Omental fat pad (tissue), 4 donors: ENCODE measurements at places on chromosomes 11 and 22.

DNA sequence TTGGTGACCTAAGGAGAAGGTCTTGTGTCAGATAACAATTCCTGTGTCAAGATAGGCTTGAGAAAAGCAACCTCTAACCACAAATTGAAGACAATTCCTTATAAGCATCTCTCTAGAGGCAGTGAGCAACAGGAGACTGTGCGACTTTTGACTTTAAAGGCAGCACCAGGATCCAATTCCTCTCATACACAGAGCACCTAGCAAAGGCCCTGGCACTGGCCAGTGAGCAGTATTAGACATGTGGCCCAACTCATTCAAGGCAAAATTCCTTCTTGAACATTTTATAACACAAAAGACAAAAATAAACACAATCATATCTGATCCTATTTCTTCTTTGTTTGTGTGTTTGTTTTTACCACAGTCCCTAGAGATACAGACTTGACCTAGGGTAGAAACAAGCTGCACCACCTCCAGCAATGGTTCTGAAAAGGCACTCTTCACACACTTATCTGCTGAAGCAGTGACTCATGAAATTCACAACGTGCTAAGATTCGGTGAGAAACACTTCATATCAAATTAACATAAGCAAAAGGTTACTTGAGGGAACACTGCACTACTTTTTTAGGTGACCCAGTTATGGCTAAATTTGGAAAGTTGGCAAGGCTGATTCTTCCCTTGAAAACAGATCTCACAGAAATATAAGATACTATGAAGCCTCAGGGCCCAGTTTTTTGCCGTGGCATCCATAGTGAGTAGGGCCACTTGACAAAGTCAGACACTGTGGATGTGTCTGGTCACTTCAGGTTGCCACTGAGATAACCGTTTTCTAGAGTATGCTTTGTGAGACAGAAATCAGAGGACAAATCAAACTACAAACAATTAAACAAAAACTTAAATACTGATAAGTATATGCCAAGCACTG lies 1018.9 kb downstream of the DLG2 start:
- DNase-seq: no peak

DNA sequence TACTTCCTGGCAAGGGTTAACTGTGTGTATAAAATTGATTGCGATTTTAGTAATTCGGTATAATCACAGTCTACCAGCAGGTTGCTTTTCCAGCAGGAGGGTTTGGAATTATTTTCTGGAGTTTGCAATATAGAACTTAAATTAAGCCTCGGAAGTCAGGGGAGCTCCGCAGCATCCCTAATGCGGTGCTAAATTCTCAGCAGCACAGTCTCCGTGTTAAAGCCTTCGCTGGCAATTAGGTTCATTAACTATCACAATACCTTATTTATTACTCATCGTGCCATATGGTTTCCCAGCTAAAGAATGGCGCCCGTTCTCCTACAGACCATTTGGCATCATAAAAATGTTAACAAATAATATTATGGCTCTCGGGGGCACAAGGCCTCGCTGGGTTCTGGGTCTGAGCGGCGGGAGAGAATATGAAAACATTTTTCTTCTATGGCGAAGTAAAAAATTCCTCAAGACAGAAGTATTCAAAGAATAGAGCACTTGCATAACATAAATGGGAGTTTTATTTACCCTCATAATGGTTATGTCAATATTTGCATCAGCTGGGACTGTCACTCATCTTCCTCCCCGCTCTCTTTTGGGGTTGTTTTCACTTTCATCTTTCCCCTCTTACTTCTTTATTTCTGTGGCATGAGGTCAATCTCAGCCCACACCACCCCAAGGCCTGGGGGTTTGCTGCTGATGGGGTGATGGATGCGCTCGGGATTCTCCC lies 28.1 kb upstream of the ZBTB16 start:
- no peak for DNase-seq

DNA sequence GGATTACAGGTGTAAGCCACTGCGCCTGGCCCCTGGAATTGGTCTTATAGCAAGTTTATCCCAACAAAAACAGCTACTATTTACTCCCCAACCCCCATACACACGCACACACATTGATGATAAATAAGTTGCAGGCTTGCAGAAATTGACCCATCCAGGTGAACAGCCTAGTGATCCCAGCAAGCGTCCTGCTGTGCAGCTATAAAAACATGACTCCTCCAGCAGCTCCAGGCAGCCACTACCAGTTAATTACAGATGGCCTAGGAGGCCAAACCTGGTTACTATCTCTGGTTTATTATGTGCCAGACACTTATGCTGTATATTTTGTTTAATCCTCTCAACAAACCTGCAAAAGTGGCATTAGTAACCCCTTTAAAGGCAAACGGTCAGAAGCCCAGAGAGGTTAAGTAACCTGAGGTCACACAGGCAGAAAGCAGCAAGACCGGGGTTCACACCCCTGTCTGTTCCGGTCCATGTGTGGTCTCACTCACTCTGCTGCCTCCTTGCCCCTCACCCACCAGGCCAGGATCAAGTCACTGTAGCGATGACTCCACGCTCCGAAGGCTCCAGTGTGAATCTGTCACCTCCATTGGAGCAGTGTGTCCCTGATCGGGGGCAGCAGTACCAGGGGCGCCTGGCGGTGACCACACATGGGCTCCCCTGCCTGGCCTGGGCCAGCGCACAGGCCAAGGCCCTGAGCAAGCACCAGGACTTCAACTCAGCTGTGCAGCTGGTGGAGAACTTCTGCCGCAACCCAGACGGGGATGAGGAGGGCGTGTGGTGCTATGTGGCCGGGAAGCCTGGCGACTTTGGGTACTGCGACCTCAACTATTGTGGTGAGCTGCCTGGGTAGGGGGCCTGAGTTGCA lies 6.6 kb downstream of the F2 start:
- DNase-seq: no peak

GRCh38 chr11:113906038-113906437 lies 1.4 kb downstream of the HTR3B start:
- DNase-seq: no peak

DNA sequence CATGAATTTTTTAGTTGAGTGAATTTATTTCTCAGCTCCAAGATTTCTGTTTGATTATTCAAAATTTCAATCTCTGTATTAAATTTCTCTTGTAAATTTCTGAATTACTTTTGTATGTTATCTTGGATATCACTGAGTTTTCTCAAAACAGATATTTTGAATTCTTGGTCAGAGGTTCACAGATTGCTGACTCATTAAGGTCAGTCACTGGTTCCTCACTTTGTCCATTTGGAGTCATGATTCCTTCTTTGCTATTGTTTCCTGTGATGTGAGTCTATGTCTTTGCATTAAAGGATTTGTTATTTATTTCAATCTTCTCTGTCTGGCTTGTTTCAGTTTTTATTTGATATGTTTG lies 10.2 kb upstream of the IL17RA start:
- no peak for DNase-seq

DNA sequence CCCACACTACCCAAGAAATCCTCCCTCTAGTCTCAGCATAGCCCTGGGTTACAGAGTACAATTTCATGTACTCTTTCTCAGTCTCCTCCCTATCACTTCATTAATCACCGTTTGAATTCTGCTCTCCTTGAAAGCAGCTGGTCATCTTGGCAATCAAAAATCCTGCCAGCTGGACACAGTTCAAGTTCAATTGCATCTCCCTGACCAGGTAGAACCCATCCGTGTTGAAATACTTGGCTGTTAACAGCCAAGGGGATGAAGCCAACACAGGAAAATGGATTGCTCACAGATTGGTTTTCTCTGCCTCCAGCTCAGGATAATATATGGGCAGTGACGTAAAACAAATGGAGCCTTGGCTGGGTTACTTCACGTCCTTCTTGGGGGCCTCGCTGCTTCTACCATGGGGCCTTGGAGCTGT lies 55.1 kb upstream of the GRK3 start:
- DNase-seq: no peak

DNA sequence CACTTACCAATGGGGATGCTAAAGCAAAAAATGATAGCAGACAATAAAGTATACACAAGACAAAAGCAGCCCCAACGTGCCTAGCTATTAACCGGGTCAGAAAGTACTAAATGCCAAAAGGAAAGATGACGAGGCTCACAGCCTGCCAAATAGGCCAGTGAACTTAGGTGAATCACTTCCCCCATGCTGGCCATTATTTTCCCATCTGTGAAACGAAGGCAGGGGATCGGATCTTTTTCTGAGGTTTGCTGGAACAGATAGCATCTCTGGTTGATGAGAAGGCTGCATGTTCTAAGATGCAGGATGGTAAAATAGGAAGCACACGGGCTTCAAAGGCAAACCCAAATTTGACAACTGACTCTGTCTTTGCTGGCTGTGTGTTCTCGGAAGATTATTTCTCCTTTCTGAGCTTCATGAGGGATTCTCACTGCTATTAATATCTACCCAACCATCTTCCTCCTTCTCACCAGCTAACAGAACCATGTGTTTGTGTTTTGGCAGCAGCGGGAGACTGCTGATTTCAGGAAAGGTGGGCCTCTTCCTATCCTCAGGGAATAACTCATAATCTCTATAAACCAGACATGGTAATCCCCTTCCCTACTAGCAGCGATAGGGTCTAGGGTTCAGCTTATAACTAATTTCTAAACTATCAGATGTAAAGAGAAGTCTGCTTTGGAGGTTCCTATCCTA lies 390.7 kb downstream of the LARGE1 start:
- no peak for DNase-seq

DNA sequence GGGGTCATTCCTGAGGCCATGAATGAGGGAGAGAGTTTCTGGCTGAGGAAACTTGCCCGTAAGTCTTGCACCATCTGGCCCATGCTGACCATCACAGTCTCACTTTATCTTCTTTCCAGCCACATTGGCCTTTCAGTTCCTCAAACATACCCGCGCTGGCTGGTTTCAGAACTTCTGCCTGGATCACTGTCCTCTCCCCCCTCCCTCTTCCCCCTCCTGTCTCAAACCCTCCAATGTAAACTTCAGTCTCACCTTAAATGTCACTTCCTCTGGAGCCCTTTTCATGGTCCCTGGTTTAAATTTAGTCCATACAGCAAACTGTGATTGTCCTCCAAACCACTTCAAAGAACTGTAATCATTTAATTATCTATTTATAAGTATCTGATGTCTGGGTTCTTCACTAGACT lies 3.7 kb upstream of the TMEM109 start:
- DNase-seq: no peak

GRCh38 chr11:100918551-100919500 lies 210.8 kb downstream of the PGR start:
- DNase-seq: no peak

GRCh38 chr11:132051704-132052103 lies 681.3 kb downstream of the NTM start:
- DNase-seq: no peak

DNA sequence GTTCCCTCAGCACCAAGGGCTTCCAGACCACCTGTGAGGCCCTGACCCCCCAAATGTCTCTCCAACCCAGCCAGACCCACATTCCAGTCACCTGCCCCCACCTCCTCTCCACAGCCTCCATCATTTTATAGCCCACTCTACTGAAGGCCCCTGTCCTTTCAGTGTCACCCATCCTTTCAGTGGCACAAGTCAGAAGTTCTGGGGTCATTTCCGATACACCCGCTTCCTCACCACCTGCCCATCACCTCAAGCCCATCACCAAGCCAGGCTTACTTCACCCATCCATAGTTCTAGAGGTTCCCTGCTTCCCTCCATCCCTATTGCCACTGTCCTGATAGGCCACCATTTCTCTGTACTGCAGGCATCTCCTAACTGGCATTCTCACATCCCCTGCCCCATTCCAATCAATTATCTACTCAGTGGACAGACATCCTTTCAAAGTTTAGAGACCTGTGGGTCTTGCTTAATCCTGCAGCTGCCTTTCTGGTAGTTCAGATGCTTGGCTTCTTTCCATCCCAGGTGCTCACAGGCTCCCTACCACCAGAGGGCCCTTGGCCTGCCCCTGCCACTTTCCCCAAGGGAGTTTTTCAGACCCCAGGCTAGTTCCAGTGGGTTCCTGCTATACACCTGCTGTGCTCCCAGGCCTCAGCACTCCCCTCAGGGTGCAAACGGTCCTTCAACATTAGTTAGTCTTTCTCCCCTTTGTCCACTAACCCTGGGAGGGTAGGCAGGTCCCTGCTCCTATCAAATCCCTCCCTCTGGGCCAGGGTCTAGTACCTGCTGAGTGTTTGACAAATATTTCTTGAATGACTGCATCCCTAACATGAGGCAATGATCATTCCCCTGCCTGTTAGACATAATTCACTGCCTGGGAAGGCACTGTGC lies 7.6 kb downstream of the KCNQ1OT1 start:
- DNase-seq: no peak

GRCh38 chr22:35840302-35840739 lies 122.6 kb downstream of the APOL5 start:
- peak; percentile 60 for DNase-seq

DNA sequence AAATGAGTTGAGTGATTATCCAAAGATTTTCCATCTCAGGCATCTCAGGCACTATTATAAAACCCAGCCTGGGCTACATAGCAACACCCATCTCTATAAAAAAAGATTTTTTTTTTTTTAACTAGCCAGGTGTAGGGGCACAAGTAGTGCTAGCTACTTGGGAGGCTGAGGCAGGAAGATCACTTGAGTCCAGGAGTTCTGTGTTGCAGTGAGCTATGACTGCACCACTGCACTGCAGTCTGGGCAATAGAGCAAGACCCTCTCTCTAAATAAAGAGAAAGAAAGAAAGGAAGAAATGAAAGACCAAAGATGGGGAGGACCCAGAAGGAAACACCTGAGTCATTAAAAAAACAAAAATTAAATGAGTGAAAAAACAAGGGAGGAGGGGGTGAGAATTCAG lies 14.1 kb downstream of the RSF1 start:
- no peak for DNase-seq

GRCh38 chr22:22789233-22789921 lies 98.2 kb upstream of the IGLL5 start:
- no peak for DNase-seq

DNA sequence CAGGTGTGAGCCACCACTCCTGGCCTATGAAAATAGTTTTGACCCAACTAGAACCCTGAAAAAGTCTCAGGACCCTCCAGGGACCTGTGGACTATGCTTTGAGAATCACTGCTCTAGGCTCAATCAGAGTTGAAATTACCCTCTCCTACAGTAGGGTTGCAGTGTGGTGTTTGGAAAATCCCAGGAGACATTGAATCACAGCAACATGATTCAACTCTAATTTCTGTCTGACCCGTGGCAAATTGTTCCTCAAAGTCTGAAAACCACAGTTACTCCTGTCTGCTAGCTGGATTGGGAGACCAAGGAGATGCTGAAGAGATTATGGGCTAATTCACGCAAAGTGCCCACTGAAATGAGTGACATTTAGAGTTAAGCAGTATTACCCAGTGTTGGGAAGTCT lies 5.4 kb upstream of the MTMR3 start:
- DNase-seq: no peak

GRCh38 chr11:35376118-35376510 lies 43.2 kb downstream of the SLC1A2 start:
- DNase-seq: no peak
